ENCODE measurements at places on chromosomes 3 and 15.

- DNase-seq, result no peak
Measured at GRCh38 chr3:61608711-61609110, 47.3 kb downstream of the PTPRG start.

DNA sequence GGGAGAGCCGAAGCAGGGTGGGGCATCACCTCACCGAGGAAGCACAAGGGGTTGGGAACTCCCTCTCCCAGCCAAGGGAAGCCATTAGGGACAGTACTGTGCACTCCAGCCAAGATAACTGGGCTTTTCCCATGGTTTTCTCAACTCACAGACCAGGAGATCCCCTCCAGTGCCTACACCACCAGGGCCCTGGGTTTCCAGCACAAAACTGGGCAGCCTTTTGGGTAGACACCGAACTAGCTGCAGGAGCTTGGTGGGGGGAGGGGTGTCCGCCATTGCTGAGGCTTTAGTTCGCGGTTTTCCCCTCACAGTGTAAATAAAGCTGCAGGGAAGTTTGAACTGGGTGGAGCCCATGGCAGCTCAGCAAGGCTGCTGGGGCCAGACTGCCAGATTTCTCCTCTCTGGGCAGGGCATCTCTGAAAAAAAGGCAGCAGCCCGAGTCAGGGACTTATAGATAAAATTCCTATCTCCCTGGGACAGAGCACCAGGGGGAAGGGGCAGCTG is 129.6 kb upstream of the LMCD1 start:
- no peak for DNase-seq

GRCh38 chr3:136903899-136904298 is 41.9 kb downstream of the NCK1 start:
- DNase-seq, result no peak

GRCh38 chr3:114639171-114639570 is 345.3 kb downstream of the TIGIT start:
- no peak for DNase-seq

GRCh38 chr15:28989239-28989830 is 103.6 kb downstream of the APBA2 start:
- DNase-seq, result no peak

All from fibroblast of skin of left biceps (primary cell).